ENCODE measurements at places on chromosomes 3 and 15.
A peak's percentile ranks its signal among the peaks of the same experiment; 100 is the strongest.

DNA sequence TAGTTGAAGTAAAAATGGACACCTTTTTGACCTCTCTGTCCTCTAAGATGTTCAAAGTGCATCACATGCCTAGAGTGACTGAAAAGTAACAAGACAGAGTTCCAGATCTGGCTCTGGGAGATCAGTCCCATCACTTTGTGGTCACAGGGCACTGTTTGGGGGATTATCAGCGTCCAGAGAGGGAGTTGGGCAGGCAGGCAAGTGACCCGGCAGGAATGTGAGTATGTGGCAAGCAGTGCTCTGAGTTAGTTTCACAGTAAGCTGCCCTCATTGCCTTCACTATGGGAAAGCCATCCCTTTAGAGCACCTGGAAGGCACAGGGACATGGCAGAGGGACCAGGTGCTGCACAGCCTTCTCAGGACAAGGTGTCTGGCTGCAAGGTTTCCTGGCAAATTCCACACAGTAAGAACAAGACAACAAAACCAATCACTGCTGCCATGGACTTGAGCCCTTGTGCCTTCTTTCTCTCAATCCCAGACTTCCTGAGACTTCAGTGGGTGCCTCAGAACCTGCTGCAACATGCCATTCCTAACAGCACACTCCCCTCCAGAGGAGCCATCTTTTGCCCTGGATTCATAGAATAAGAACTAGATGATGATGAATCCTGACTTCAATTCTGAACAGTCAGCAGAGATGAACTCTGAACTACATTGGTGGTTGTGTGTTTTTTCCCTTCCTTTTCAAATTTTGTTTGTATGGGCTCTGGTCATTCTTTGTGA is 55.2 kb downstream of the TIPARP start:
- DNase-seq, result no peak

DNA sequence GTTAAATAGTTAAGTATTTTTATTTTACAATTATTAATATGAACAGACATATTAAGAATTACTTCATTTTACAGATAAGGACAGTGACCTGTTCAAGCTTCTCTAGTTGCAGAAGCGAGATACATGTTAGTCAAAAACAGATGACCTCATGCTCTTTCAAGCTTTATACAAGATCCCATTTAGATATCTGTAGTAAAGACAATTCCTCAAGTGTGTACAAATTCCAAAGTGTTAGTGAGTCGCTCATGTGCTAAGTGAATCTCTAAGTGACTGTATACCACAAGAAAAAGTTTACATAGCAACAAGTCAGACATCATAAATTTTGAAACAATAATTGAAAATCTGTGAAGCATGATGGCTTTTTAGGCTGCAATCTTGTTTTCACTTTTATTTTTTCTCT is 293.8 kb downstream of the ROBO1 start:
- DNase-seq, result no peak

- no peak for DNase-seq
Observed at GRCh38 chr15:47504624-47505256, 212.6 kb upstream of the SEMA6D start.

- DNase-seq, result peak; percentile 37
Observed at GRCh38 chr3:183158551-183159006, 4.0 kb downstream of the LAMP3 start.

GRCh38 chr3:84108442-84108971 is 850.3 kb upstream of the CADM2 start:
- DNase-seq, result no peak

GRCh38 chr3:127524296-127524896 is 66.1 kb downstream of the TPRA1 start:
- no peak for DNase-seq

GRCh38 chr3:185651971-185652370 is 65.9 kb downstream of the SENP2 start:
- no peak for DNase-seq

All from activated CD8-positive, alpha-beta memory T cell treated with anti-CD3 and anti-CD28 coated beads, Interleukin-2, amount 50 U/mL, for 4 hours (primary cell).